ENCODE measurements at places on chromosomes 1 and 21.

DNA sequence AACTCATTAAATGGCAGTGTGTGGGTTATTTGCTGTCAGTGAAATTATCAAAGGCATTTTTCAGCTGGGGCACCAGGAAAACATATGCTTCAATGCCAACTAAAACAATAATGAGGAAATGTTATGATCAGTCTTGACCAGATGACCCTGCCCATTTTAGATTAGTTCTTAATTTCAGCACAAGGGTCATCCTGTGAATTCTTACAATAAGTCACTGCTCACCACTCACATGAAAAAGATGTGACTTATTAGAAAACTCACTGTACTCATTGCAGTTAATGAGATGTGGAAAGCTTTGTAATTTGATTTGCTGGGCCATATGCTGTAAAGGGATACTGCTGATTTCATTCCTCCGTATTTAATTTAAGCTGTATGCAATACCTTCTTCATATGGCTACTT is 178.5 kb upstream of the LMO4 start:
- DNase-seq = no peak

- no peak for DNase-seq
Measured at GRCh38 chr1:38746941-38747600, 112.5 kb downstream of the RRAGC start.

DNA sequence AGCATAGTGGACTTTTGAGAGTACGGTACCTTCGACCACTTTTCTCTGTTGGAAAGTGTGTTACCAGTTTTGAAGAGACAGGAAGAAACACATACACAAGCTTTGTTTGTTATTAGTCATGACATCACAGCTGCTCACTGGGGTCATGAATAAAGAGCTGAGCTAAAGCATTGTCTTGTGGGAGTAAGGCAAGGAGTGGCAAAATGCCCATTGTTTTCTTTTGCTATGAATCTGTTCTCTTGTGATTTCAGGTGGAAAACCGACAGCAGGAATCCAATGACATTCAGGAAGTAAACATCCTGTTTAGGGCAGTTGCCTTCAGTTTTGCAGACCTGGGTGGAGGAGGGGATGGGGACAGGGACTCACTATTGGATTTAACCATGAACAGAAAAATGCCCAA is 66.2 kb downstream of the RGL1 start:
- DNase-seq = no peak

GRCh38 chr21:38389354-38389676 is 109.0 kb downstream of the ERG start:
- no peak for DNase-seq

GRCh38 chr1:19073311-19074186 is 117.1 kb upstream of the IFFO2 start:
- no peak for DNase-seq

- peak; percentile 22 for DNase-seq
Measured at GRCh38 chr1:35448344-35448801, 108.8 kb downstream of the KIAA0319L start.

DNA sequence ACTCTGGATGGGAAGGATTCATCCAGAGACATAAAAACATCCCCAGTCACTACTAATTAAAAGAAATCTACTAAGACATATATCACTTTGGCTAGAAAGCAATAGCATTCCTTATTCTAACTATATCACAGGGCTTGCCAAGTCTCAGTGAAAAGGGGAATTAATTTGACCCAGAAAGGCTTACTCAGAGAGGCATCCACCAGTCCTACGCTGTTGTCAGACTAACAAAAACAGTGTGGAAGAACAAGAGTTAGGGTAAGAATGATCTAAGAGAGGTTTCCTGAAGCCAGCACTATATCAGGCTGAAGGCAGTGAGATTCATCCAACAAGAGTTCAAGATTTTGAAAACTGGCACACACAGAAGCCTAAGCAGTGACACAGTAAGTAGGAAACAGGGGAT is 126.1 kb downstream of the GDAP2 start:
- DNase-seq = no peak

GRCh38 chr1:179164494-179164893 is 65.0 kb downstream of the ABL2 start:
- DNase-seq = no peak

- DNase-seq = no peak
Measured at GRCh38 chr1:41613689-41614574, 129.4 kb upstream of the EDN2 start.

GRCh38 chr1:205344066-205344928 is 12.4 kb downstream of the KLHDC8A start:
- DNase-seq = no peak

DNA sequence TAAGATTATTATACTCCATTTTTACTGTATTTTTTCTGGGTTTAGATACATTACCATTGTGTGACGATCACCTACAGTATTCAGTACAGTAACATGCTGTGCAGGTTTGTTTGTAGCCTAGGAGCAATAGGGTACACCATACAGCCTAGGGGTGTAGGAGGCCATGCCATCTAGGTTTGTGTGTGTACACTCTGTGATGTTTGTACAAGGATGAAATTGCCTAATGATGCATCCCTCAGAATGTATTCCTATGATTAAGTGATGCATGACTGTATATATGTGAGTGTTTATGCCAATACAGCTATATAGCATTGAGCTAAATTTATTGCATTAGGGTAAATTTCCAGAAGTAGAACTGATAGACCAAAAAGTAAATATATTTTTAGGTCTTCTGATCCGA is 23.3 kb downstream of the TUFT1 start:
- DNase-seq = no peak

DNA sequence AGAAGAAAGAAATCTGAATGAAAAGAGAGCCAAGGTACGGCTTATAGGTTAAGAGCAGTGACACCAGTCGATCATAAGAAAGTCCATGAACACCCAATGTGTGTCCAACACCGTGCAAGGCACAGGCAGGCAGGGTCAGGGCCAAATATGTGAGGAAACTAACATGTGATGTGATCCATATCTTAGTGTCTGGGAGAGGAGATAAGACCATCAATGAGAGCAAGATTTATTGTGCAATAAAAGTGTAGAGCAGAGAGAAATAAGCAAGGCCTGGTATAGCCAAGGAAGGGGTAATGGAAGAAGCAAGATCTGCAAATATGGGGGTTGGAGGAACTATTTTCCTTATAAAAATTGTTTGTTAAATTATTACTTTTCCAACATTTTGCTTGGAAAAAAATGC is 198.8 kb downstream of the CRB1 start:
- DNase-seq = no peak

GRCh38 chr1:18924221-18924691 is 21.9 kb upstream of the ALDH4A1 start:
- DNase-seq = peak; percentile 28

DNA sequence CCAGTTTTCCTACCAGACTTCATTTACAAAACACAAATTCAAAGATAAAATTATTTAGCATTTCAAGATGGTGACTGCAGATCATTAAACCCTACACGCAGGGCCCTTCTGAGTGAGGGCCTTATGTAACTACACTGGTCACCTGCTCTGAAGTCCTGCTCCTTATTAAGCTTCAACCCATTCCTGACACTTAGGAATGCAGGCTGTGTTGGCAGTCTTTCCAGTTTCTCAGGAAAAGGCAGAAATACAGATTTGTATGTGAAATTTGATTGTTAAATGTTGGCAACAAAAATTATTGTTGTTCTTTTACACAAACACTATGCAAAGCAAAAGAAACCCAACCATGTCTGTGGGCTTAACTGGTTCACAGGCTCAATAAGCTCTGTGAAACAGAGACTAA is 25.8 kb upstream of the BCAS2 start:
- DNase-seq = no peak

DNA sequence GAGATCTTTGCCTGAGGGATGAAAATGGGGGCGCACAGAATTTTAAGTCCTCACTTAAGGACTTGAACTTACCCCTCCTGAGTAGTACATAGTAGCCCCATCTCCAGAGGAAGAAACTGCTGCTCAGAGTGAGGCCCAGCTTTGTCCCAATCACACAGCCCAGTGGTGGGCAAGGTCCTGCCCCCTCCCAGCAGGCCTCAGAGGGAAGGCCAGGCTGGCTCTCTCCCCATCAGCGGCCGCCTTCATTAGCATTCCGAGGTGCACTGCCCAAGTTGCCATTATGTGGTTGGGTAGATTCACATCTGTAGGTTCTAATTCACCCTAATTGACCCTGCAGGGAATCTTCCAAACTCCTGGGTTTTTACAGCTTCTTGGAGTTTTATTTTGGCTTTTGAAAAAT is 59.1 kb downstream of the FOXO6 start:
- no peak for DNase-seq

GRCh38 chr1:225364439-225364838 is 63.4 kb downstream of the LBR start:
- no peak for DNase-seq

DNA sequence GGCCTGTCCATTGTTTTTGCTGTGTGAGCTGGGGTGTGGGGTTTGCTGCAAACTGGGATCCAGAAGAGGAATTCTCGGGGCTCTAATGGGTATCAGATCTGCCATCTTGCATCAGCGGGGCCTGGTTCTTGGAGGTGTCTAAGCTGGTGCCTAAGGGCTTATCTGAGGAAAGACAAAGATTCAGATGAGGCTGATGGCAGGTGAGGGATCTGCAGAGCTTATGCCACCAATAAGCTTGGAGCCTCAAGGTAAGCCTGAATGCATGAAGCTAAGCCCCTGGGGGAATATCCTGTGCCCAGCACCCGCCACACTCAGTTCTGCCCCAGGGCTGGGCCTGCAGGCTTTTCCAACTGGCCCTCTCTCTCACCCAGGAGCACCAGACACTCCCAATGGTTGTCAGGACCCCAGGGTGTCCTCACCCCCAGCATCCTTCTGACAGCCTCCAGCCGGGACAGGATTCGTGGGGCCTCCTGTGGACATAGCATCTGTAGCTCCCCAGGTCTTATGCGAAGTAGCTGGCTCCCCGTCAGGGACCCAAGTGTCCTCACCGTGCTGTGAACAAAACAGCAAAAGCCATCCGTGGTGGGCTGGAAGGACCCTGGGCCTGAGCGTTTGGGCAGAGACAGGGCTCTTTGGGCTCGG is 9.5 kb upstream of the GSTM3 start:
- DNase-seq = no peak

DNA sequence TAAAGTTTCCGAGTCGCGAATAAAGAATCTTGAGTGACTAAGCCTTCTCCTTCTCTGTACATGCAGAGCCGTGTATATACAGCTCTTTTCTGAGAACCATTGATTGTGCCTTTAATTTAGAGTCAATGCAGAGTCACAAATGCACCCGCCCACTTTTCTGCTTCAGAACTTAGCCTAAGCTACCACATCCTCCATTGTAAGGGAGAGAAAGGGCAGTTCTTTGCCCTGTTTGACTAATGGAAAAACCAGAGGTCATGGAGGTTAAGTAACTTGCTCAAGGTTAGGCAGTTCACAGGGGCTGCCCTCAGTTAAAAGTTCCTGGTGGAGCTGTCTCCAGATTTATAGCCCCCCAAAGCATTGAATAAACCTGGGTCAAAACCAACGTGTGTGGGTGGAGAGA is 139.6 kb downstream of the TOMM20 start:
- no peak for DNase-seq

GRCh38 chr1:111818546-111818945 is 62.8 kb downstream of the DDX20 start:
- DNase-seq = no peak

- DNase-seq = no peak
Measured at GRCh38 chr1:1916851-1917251, 1.8 kb downstream of the CALML6 start.

DNA sequence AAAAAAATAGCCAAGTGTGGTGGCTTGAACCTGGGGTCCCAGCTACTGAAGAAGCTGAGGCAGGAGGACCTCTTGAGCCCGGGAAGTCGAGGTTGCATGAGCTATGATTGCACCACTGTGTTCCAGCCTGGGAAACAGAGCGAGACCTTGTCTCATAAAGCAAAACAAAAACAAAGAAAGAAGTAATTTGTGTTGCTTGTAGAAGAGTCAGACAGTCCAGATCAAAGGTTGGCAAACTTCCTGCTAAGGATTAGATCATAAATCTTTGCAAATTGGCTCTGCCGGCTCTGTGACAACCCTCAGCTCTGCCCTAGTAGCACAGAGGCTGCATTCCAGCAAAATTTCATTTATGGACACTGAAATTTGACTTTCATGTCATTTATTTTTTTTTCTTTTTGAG is 19.0 kb upstream of the MFN2 start:
- no peak for DNase-seq

DNA sequence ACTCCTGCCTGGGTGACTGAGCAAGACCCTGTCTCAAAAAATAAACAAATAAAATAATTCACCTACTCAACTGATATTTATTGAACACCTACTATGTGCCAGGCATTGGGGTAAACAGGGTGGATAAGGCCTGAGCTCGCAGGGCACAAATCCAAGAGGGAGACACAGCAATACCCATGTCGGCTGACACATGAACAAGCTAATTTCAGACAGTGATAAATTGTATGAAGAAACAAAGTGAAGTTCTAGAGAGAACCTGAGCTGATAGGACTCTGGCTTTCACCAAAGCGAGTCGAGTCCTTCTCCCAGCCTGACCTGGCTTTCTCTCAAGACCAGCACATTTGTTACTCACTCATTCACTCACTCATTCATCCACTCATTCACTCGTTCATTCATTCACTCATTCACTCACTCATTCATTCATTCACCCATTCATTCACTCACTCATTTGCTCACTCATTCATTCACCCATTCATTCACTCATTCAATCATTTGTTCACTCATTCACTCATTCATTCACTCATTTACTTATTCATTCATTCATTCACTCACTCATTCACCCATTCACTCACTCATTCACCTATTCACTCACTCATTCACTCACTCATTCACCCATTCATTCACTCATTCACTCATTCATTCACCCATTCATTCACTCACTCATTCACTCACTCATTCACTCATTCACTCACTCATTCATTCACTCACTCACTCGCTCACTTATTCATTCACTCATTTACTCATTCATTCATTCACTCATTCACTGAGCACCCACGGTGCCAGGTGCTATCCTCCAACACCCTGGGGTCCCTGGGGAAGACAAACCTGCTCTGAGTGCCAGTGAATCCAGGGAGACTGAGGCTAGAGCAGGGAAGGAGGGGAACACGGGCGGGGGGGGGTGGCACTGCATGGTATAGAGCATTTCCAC is 37.4 kb upstream of the CASZ1 start:
- no peak for DNase-seq

DNA sequence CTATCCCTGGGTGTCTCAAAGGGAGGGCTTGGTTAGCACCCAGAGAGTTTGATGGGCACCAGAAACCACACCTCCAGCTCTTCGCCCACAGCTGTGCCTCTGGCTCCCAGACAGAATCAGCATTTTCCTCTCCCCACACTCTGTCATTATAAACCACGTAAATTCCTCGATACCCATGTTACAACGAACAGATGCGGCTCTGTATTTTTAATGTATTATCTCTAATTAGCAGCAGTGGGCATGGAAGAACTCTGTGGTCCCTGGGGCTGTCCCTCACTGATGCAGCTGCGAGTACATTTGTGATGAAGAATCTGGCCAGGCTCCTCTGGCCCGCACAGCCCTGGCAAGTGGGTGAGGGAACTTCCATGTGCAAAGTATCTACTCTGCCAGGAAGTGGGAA is 10.8 kb downstream of the HMGB4 start:
- DNase-seq = no peak

DNA sequence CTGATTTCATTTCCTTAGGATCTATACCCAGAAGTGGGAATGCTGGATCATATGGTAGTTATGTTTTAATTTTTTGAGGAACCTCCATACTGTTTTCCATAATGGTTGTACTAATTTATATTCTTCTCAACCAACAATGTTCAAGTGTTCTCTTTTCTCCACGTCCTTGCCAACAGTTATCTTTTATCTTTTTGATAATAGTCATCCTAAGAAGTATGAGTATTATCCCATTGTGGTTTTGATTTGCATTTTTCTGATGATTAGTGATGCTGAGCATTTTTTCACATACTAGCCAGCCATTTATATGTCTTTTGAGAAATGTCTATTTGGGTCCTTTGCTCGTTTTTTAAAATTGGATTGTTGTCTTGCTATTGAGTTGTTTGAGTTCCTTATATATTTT is 38.5 kb downstream of the ABCD3 start:
- no peak for DNase-seq
